ENCODE measurements at places on chromosomes 12 and 14.

- no peak for DNase-seq
Measured at GRCh38 chr12:87929346-87929745, 99.9 kb downstream of the C12orf50 start.

DNA sequence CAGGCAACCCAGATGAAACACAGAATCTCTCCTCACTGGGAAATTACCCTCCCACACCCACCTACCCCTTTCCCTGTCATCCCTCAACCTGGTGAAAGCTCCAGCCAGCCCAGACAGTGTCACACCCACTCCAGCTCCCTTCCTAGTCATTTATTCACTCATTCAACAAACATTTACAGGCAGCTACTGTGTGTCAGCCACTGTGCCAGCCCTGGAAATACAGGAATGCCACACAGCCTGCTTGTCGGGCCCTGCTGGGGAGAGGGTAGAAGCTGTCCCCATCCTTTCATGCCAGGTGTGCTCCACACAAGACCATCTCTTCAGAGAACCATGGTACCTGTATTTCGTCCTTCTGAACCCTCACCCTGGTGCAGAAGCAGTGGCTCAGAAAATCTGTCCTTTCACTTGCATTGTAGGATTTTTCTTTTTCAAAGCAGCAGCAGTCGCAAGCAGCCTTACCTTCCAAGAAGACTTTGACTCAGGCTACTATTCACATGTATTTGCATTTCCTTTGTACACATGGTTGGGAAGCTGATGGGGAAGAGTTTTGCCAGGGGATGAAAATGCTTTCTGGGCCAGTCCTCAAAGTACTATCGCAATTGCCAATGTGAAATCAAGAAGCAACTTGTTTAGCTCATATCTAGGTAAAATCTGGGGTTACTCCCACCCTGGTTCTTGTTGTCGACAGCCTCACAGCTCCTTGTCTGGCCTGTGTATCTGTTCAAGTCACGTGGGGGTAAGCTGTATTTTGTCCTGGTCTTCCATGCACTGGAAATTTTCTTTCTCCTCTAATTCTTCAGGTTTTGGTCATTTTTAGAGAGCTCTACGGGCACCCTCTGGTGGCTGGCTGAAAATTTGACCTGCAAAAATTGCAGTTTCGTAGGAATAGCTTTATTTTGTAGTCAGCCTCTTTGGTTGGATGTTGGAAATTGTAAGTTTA lies 147.4 kb upstream of the EGLN3 start:
- DNase-seq, result peak; percentile 20

GRCh38 chr12:97404543-97404942 lies 58.1 kb upstream of the RMST start:
- DNase-seq, result no peak

DNA sequence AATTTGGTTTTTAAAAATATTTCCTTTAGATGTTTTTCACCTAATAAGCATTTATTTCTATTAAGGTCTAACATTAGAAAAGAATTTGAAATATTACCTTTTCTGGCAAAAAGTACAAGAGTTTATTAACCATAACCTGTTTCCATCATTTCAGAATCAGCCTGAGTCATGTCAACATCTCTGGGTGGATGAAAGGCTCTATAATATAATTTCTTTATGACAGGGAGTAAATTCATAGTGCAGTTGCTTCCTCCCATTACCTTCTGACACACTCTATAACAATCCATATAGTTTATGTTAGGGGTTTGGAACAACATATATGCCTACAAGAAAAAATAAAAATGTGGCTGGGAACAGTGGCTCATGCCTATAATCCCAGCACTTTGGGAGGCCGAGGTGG lies 134.5 kb downstream of the SLC2A13 start:
- no peak for DNase-seq

DNA sequence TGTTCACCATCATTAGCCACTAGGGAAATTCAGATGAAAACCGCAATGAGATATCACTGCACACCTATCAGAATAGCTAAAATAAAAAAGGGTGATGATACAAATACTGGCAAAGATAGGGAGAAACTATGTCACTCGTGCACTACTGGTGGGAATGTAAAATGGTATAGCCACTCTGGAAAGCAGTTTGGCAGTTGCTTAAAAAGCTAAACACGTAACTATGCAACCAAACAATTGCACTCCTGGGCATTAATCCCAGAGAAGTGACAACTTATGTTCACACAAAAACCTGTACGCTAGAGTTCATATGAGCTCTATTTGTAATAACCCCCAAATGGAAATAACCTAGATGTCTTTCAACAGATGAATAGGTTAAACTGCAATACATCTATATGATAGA lies 35.4 kb downstream of the GPR135 start:
- DNase-seq, result no peak

GRCh38 chr14:28375295-28375694 lies 391.3 kb upstream of the FOXG1 start:
- DNase-seq, result peak; percentile 0

GRCh38 chr12:117825827-117826226 lies 143.0 kb downstream of the KSR2 start:
- DNase-seq, result no peak

DNA sequence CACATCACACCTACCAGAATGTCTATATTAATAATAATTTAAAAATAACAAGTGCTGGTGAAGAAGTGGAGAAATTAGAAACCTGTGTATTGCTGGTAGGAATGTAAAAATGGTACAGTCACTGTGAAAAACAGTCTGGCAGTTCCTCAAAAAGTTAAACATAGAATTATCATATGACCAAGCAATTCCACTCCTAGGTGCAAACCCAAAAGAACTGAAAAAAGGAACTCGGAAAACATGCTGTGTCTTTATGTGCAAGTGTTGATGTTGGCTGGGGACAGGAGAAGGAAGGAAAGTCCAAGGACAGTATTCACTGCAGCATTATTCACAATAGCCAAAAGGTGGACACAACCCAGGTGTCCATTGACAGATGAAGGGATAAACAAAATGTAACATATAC lies 146.5 kb downstream of the TTC7B start:
- DNase-seq, result no peak

GRCh38 chr12:30417697-30418231 lies 277.9 kb downstream of the IPO8 start:
- DNase-seq, result no peak

DNA sequence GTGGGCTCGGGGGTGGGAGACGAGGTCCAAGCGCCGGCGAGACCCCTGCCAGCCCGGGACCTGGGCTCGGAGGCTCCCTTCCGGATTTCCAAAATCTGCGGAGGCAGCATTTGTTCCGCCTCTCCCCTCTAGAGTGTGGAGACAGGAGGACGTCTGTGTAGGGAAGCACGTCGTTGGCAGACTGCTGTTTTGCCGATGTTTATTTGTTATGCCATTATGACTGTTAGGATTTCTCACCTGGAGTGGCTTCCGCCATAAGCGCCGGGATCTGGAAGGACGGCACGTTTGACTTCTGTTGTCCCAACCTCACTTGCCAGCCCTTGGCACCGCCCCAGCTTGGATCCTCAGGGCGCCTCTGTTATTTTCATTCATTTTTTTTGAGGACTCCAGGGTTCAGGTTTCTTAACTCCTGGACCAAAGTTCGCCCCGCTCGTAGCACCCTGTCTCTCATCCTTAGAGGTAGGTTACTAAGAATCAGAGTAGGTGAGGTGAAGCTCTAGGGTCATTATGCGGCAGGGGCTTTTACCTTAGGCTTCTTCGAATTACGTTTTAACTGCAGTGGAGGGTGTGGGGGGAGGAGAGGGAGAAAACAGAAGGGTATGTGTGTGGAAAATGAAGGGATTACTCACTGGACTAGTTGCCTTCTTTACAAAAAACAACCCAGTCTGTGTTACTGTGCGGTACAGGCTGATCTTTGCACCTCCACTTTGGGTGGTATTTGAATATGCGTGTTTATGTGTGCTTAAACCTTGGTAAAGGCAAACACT lies 547 bp upstream of the PYGL start:
- no peak for DNase-seq

GRCh38 chr12:88716240-88716639 lies 136.0 kb upstream of the KITLG start:
- DNase-seq, result no peak

GRCh38 chr14:67943947-67944346 lies 124.4 kb downstream of the RAD51B start:
- peak; percentile 24 for DNase-seq

- DNase-seq, result peak; percentile 85
Measured at GRCh38 chr12:31715283-31715825, 13.5 kb downstream of the AMN1 start.

DNA sequence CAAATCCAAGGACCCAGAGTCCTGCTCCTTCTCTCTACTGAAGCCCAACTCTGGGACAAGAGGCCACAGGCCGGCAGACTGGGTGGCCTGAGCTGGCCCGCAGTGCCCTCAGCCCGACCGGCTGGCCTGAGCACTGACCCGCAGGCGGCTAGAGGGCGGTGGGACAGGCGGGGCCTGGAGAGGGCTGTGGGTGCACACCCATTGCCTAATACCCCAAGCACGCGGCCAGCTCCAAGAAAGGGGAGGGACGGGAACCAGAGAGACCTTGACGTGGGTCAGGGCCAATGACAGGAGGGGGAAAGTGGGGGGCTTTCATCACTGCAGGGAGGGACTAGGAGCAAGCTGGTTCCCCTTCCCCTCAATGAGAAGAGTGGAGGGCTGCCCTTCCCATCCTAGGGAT lies 2.0 kb upstream of the WNT10B start:
- DNase-seq, result no peak

- DNase-seq, result no peak
Measured at GRCh38 chr14:99554757-99555531, 49.1 kb downstream of the CCDC85C start.

GRCh38 chr12:96117460-96117859 lies 76.7 kb upstream of the ELK3 start:
- no peak for DNase-seq

DNA sequence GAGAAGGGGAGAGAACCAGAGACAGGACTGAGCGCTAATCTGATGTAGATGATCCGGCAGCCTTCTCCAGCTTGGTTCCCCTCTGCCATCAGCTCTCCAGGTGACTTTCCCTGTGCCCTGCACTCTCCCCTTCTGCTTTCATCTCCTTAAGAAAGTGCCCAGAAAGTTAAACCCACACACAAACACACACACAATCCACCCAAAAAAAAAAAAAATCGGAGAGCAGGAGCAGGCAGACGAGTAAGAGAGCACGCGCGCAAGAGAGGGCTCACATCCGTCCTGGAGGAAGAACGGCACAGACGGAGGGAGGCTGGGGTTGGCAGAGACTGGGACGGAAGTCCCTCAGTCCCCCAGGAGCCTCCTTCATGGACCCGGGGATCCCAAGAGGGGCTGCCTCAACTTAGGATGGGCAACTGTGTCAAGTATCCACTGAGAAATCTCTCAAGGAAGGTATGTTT lies 9.8 kb downstream of the CABP1 start:
- DNase-seq, result no peak

DNA sequence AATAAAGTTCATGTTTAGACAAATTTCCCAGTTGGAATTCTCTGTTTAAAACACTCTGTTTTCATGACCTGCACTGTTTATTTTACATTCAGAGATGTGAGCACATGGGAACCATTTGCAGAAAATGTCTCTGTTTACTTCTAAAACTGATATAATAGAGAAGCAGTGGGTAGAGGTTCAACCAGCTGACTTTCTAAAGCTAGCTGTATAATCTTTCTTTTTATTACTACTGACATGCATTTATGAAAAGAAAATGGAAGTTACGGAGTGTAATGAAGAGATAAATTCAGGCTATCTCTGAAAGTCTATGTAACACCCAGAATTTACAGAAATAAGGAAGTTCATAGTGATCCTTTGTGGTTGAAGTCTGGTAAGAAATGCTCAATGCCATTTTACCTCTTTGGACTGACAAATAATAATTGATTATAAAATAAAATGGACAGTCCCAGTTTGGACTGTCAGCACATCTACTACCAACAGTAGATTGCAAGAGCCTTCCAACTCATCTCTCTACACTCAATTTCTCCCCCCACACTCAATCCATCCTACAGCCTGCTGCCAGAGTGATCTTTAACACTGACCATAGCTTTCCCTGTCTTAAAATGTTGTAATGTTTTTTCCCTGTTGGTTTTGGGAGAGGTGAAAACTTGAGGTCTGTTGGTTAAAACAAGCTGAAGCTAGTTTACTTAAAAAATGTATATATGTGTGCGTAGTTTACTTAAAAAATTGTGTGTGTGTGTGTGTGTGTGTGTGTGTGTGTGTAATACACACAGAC lies 137.4 kb downstream of the AEBP2 start:
- no peak for DNase-seq
